ENCODE measurements at places on chromosomes 5 and 9.

DNA sequence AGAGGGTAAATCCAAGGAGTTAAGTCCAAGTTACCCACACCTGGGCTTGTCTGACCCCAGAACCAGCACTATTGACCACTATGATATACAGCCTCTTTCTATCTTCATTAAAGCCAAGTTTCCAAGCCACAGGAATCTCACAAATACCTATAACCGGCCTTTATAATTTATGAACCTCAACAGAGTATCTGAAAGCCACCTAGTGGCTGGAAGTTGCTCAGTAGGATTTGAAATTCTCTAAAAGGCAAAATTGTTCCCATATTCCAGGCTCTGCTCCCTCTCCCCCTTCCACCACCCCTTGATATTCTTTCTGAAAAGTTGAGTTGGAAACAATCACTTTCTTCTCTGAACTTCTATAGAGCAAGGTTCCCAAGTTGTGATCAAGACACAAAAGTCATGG, 106.4 kb upstream of the GPR151 start:
- DNase-seq, result no peak

- no peak for DNase-seq
These were observed 51.4 kb downstream of the NEURL1B start for GRCh38 chr5:172692451-172692850.

DNA sequence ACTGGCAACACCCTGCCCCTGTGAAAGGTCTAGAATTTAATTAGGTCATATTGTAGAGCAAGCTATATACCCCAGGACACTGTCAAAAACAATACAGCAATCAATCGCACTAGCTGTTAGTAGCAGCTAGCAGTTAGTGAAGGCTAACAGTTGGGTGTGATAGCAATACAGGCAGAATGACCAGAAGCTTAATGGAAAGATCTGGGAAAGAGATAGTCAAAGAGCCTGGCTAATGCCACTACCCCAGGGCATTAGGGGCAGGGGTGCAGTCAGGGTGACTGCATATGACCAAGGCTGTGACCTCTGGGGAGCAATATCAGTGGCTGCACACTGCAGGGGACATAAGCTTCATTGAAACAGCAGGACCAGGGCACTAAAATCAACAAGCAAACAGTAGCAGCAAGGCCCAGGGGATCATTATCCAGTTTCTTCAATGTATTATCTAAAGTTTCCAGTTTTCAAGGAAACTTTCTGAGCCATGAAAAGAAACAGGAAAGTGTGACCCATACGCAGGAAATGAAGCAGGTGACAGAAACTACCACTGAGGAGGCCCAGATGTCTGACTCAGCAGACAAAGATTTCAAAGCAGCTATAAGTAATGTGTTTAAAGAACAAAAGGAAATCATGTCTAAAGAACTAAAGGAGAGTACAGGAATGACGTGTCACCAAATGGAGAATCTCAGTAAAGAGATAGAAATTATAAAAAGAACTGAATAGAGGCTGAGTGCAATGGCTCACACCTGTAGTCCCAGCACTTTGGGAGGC, 82.4 kb downstream of the ZNF354C start:
- DNase-seq, result peak; percentile 36

DNA sequence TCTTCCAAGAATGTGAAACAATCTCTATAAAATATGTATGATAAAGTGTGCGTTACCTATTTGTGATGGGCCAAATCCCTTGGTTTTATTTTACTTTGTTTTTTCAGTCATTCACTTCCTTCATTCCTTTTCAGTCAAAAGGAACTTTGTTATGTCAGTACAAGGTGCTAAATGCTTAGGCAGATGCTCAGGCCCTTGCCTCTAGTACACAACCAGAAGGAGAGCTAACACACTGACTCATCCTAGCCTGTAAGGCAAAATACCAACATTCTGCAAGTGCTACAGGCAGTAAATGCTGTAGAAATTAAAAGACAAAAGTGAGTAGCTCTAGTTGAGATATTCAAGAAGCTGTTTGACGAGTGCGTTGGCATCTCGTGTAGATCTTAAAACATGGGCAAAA, 49.4 kb downstream of the TRPM6 start:
- no peak for DNase-seq

- peak; percentile 58 for DNase-seq
These were observed 64.2 kb downstream of the KLF4 start for GRCh38 chr9:107425101-107426025.

- no peak for DNase-seq
These were observed 131.5 kb downstream of the DOCK8 start for GRCh38 chr9:346111-346571.

DNA sequence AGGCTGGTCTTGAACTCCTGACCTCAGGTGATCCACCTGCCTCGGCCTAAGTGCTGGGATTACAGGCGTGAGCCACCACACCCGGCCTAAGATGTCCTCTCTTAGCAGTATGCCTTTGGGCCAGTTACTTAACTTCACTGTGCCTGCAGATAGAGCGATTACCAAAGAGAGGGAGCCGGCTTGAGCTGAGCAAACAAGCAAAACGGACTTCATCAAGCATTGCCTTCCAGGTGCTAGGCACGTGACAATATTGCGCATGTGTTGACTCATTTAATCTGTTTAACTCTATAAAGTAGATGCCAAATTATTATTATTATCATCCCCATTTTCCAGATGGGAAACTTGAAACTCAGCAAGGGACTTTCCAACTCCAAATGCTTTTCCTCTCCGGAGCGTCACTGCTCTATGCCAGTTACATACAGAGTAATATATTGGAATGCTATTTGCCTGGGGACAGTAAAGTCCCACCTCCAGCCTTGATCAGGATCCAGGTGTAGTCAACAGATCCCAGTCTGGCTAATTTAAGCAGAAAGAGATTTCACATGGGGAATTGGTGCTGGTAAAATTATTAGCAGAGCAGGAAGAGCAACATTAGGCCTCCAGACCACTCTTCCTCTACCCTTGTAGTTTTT, 5.6 kb upstream of the C9orf152 start:
- no peak for DNase-seq

DNA sequence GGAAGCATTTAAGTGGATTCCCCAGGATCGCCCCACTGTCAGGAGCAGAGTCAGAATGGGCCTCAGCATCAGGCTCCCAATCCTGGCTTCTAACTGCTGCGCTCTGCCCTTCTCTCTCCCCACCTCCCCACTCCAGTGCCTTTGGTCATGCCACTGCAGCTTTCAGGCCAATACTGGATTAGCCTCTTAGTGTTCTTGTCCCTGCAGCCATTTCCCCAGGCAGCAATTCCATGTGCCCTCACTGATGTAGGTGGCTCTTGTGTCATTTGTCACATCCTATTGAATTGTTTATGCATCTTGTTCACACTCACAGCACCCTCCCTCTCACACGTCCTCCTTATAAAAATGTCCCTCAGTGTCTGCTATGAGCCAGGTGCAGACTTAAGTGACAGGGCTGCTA, 544.2 kb upstream of the DAP start:
- no peak for DNase-seq

DNA sequence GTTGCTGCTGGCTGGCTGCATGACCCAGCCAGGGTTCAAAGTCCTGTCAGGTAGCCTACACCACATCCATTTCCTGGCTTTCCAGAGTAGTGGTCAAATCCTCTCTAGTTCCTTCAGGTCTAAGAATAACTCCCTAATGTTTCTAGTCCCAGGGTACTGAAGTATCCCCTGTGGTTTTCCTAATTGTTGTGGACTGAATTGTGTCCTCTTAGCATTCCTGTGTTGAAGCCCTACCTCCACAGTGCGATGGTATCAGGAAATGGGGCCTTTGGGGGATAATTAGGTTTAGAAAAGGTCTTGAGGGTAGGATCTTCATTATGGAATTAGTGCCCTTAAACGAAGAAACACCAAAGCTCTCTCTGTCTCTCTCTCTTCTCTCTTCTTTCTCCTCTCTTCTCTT, 191.8 kb upstream of the CCNG1 start:
- DNase-seq, result no peak

DNA sequence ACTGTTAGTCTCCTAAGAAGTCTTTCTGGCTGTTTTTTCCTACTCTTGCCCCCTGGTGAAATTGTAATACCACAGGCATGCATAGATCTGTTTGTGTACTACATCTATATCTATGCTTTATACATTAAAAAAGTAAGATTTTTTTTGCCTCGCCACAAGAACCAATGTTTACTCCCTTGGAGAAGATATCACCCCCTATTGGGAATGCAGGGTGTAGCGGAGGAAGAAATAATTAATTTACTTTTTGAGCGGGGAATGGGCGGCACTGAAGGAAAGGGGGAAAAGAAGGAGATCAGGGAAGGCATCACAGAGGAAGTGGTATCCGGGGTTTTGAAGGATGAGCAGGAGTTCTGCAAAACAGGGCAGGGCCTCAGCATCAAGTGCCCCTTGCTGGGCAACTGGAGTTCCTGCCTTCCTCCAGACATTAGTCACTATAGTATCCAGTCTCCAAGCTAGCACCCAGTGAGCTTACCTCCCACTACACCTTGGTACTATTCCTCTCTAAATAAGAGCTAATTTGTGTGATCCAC, 134.9 kb downstream of the GABBR2 start:
- no peak for DNase-seq

- no peak for DNase-seq
These were observed 52.6 kb downstream of the RAI14 start for GRCh38 chr5:34708777-34709176.

DNA sequence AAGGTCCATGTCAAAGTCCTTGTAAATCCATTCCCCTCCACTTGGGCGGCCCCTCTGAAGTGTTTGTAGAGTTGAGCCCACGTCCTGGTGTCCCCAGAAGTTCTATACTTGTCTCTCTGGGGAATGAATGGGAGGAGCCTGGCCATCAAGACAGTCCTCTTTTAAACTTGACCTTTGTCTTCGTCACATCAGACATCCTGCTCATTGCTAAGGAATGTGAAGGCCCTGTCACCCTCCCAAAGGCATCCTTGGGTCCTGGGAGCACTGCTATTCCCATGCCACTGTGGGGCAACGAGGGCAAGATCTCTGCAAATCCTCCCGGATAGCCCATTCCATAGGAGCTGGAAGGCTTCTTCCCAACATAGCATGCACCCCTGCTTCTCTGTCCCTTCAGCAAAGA, 235.5 kb downstream of the SLIT3 start:
- DNase-seq, result no peak

DNA sequence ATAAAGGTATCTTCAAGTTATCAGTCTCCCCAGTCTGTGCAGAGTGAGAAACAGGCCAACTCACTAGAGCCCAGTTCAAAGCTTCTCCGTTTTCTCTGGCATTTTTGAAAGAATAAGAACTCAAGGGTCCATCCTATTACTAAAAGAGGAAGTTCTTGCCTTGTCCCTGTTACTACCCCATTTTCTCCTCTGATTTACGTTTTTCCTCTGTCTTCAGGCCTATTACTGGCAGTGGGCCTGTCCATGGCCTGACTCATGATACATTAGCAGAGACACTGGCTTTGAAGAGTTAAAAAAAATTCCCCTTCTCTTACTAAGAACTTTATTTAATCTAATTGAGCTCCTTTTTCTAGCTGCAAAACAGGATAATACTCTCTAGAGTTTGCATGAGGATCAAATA, 624.0 kb upstream of the KLF4 start:
- peak; percentile 62 for DNase-seq

- no peak for DNase-seq
These were observed 28.8 kb downstream of the C5 start for GRCh38 chr9:121021301-121021700.

GRCh38 chr5:143352691-143353090, 50.8 kb downstream of the NR3C1 start:
- no peak for DNase-seq

DNA sequence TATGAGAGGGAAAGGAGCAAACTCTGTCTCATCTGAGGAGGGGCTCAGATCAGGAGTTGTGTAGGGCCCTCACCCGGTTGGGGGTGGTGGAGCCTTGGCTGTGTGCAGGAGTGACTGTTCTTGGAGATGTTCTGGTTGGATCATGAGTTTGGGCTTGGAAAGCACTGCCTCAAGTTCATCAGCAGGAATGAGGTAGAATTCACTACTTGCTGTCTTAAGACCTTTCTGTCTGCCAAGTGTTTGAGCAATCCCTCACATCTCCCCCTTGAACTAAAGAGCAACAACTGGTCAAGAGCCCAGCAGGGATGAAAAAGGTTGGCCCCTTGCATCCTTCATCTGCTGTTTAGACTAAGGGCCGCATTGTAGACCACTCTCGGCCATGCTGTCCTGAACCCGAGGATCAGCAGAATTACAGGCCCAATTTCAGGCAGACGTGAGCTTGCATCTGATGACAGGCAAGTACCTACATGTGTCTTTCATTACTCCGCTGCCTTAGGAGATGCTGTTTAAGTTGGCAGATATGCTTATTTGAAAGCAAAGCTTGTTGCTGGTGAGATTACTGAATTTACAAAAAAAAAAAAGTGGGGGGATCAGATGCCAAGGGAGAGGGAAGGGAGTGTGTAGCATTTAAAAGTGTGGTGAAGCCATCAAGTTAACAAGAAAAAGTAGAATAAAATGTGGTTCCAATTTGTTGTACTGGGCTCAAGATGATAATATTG, 36.4 kb downstream of the PIK3R1 start:
- DNase-seq, result peak; percentile 72

- DNase-seq, result no peak
These were observed 403.5 kb downstream of the DMRT2 start for GRCh38 chr9:1453636-1454035.

- DNase-seq, result no peak
These were observed 44.8 kb downstream of the ANGPTL2 start for GRCh38 chr9:127077644-127077946.

GRCh38 chr9:123081824-123082223, 48.4 kb downstream of the GPR21 start:
- peak; percentile 59 for DNase-seq

- peak; percentile 29 for DNase-seq
These were observed 138.8 kb upstream of the LMX1B start for GRCh38 chr9:126474786-126475485.

- no peak for DNase-seq
These were observed 73.4 kb upstream of the MELK start for GRCh38 chr9:36499174-36499890.

DNA sequence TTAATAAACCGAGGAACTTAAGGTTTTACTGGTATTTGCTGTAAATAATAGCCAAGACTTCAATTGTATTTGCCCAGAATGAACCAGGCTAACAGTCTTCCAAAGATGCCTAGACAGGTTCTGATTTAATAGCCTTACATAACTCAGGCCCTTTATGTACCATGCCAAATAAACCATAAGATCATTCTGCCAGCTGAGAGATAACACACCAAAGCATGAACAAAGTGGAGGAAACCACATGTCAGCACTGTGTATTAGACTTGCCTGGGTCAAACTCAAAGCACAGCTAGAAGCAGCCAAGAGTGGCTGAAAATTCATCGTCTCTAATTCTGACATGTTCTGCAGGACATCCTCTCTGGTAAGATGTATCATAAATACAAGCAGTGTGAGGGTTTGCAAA, 319.3 kb upstream of the ZNF608 start:
- no peak for DNase-seq
